ENCODE measurements at places on chromosomes 1 and 21. TPM values are rescaled to one million over a fixed set of nuclear protein-coding genes. Genes with fewer than 3 reads are reported as not detected.

Gene ACTL8
- polyA plus RNA-seq, result not detected

Gene PRR9
- not detected for polyA plus RNA-seq

Gene EVA1B
- 37.2 TPM for polyA plus RNA-seq

DNA sequence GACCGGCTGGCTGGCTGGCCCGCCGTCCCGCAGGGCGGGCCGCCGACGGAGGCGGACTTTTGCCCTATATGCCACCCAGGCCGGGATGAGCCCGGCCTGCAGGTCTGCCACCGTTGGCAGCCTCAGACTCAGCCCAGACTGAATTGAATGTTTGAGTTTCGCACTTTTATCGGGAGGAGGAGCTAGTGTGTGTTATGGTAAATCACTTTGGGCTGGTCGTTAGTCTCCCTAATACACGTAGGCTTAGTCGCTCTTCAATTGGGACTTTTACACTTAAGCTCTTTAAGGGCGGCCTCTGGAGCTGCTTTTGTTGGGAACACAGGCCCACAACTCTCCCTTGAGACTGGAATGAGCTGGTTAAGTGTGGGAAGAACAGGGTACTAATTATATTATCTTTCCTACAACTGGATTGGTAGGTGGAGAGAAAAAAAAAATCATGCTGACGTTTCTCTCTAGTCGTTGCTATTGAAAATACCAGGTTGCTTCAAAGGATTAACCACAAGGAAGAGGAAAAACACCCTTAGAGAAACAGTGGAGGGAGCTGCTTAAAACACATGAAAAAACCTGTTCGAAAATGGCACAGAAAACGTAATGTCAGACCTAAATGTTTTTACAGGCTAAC, 1.4 kb upstream of the IRF2BP2 start:
- DNase-seq, result peak; percentile 77

Gene OVAAL
- not detected for polyA plus RNA-seq

DNA sequence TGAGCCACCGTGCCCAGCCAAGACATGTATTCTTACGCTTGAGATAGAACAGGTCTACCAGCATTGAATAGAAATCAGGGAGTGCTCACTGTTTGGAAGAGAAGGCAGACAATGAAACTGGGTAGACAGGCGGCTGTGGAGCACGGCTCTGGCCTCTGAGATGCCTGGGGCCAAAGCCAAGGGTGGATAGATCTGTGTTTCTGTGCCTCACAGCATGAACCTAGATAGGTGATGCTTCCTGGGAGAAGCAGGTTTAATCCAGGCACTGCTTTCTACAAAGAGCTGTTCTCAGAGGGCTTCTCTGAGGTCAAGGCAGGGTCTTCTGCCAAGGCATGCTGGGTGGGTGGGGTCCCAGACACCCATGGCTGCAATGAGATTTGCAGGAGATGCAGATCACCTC, 24.6 kb upstream of the PRSS38 start:
- DNase-seq, result no peak

Gene ITLN2
- polyA plus RNA-seq, result not detected

GRCh38 chr1:179002552-179003345, 22.9 kb upstream of the FAM20B start:
- DNase-seq, result peak; percentile 92

GRCh38 chr1:185929776-185930175, 195.6 kb downstream of the HMCN1 start:
- no peak for DNase-seq

GRCh38 chr1:30447080-30447479, 276.3 kb downstream of the MATN1 start:
- DNase-seq, result no peak

DNA sequence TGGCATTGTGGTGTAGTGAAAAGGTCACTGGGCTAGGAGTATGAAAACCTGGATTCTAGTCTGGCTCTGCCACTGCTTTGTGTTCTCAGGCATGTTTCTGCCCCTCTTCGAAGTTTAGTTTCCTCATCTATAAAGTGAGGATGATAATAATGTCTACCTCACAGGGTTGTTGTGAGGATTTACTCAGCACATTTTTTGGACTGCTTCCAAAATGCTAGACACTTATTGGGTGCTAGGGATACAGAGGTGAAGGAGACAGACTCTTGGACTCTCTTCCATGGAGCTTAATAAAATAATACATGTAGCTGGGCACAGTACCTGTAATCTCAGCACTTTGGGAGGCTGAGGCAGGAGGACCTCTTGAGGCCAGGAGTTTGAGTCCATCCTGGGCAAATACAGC, 3.6 kb downstream of the KIF2C start:
- no peak for DNase-seq

DNA sequence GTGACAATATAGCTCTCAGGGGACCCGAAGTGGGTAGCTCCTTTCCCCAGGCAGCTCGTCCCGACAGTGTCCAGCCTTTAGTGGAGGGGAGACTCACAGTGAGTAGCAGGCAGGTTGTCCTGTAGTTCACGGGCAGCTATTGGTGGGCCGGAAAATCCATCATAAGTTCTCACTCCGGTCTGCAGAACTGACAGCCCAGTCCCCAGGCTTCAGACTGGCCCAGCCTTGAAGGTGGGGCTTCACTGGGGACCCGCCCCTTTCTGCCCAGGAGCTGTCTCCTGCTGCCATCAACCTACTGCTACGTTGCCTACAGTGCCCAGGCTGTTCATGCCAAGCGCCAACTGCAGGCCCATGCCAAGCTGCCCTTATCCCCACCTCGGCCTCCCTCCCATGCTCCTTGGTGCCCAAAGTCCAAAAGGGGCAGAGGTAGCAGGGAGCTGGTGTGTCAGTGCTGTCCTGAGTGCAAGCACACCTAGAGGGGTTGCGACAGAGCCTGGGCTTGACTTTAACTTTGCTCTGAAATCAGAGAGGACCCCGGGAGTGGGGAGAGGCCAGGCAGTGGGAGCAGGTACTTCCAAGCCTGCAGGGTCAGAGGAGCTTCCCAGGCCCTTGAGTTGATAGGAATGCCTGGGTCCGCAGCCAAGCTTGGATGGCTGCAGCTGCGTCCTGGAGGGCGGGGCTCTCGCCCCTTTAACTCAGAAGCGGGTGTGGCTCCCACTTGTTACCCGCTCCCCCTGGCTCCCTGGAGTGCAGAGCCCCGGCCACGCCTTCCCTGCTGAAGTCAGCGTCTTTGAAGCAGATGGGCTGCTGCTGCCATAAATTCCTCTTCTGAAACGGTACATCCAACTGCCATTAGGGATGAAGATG, 1144.3 kb upstream of the NCAM2 start:
- DNase-seq, result peak; percentile 15

DNA sequence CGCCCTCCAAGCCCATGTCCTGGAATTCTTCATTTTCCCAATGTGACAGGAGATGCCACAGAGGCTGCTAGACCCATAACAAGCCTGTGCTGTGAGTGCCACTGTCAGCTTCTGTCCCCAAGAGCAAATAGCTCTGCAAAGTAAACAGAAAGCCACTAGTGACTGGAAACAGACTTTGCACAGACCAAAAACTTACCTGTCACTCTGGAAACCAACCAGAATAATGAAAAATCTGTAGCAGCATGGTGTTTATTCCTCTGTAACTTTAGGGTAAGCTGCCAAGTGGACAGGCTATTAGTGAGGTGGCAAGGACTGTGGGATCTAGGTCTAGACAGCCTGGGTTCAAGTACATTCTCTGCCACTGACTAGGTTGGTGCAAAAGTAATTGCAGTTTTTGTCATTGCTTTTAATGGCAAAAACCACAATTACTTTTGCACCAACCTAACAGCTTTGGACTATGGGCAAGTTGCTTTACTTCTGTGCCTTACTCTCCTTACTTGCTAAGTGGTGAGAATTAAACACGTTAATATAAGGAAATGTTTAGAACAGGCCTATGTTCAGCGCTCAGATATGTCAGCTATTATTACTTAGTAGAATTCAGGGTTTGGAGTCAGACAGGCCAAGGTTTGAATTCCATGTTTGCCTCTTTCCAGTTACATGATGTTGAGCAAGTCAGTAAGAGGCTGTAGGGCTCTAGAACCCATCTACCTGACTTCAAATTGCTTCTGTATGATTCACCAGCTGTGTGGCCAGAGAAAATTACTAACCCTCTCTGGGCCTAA, at the start of gene C8B:
TSS of gene C8B (minus strand) at position 100 of the 782 bp plus-strand sequence. CDS start at position 33, 67 bp downstream.
- DNase-seq, result no peak

Gene VASH2
- polyA plus RNA-seq, result 42.7 TPM

Gene AVPR1B
- polyA plus RNA-seq, result 0.33 TPM

- no peak for DNase-seq
These were observed 29.0 kb upstream of the LMO4 start for GRCh38 chr1:87299661-87300060.

DNA sequence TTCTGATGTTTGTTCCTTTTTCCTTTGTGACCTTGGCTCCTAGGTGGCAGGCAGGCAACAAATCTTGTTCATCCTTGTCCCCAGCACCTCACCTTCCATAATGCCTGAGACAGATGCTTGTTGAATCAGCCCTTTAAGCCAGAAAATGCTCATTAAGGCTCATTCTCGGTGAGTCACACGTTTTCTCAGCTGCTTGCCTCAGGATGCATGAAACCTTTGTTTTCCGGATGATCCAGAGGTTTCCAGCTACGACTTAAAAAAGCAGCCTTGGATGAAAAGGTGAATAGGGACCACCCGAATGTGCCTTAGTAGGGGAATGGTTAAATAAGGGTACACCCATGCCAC, 4.6 kb upstream of the ATP13A2 start:
- no peak for DNase-seq

DNA sequence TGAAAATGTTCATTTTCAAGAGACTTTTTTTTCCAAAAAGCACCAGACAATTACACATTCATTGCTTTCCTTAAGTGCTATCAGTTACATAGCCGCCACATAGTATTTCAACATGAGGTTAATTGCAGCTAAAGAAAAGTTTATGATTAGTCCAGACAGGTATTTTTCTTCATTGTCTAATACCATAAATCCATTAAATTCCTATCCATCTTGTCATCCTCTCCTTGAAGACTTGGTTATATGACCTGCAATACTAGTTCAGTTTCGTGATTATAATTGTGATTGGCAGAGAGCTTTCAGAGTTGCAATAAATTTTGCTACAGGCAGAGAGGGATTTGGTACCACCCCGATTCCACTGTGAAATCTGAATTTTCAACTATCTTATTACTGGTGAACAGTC, 437.7 kb downstream of the GPATCH2 start:
- no peak for DNase-seq

- peak; percentile 30 for DNase-seq
These were observed 357.8 kb downstream of the SIPA1L2 start for GRCh38 chr1:232271991-232272589.

Gene CLCA4
- not detected for polyA plus RNA-seq

GRCh38 chr21:36676039-36676950, 22.6 kb upstream of the SIM2 start:
- no peak for DNase-seq

- DNase-seq, result no peak
These were observed 13.4 kb downstream of the SERINC2 start for GRCh38 chr1:31426249-31426922.

Gene CD58
- 12.9 TPM for polyA plus RNA-seq

Gene STYXL2
- 46.5 TPM for polyA plus RNA-seq

DNA sequence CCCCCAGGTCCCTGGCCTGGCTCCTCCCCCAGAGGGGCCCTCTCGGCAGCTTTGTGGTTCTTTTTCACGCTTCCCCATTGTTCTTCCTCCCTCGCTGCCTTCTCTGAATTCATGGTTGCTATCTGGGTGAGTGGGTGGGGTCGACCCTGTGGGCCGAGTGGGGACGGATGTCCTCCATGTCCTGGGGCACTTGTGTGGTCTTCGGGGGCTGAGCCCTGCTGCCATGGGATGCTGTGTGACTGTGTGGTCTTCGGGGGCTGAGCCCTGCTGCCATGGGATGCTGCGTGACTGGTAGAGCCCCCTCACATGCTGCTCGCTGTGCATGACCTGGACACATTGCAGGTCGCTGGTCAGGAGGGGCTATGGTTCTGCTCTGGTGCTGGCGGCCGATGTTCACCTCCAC, 21.6 kb upstream of the DIP2A start:
- DNase-seq, result no peak

DNA sequence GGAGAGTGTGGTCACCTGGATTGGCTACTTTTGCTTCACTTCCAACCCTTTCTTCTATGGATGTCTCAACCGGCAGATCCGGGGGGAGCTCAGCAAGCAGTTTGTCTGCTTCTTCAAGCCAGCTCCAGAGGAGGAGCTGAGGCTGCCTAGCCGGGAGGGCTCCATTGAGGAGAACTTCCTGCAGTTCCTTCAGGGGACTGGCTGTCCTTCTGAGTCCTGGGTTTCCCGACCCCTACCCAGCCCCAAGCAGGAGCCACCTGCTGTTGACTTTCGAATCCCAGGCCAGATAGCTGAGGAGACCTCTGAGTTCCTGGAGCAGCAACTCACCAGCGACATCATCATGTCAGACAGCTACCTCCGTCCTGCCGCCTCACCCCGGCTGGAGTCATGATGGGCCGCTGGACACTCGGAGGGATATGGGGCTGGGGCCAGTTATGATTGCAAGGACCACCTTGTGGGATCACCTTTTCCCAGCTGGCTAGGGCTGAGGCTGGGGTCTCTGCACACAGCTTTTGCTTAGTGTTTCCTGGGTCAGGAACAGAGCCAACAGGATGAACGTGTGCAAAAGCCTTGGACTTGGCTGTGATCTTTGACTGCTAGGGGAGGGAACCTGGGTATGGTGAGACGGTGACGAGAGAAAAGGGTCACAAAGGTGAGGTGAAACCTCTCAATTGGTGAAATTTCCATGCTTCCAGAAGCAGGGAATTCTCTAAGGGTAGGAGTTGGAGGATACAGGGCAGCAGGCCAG, 4.3 kb upstream of the GNAI3 start:
- DNase-seq, result no peak

Gene KCNC4
- 7.8 TPM for polyA plus RNA-seq

DNA sequence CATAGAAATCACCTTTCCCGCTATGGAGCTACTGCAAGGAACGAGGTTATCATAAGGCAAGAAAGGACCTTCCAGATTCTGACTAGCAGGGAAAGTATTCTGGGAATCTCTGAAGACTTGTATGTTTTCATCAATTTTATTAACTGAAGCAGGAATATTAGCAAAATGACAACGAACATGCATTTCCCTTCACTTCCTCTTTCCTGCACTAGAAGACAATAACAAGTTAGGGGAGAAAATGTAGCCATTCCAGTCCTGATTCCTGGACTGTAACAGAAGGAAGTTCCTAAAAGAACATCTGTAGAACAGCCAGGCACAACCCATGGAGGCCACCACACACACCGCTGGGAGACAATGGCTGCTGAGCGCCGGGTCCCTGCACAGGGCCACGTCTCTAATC, 106.8 kb downstream of the RAVER2 start:
- DNase-seq, result peak; percentile 17

- DNase-seq, result no peak
These were observed 32.1 kb downstream of the LYST start for GRCh38 chr1:235834620-235835019.

DNA sequence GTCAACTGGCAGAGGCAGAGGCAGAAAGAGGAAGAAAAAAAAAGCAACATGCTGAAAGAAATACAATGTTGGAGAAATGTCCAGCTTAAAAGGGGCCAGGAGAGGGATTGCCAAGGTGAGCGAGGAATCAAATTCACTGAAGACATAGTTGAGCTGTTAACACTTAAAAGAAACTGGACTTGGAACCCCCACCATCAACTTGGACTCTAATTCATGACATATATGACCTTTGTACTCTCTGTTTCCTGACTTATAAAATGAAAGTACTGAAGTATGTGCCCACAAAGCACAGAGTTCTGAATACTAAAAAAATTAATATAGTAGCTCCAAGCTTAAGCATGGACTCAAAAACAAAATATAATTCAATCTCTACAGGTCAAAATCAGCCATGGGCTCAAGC, 16.1 kb downstream of the PRR9 start:
- no peak for DNase-seq

Measured in muscle of back (tissue), 13 donors.